Cortex of kidney (tissue), 1 donor: ENCODE measurements at places on chromosomes 7 and 10.

DNA sequence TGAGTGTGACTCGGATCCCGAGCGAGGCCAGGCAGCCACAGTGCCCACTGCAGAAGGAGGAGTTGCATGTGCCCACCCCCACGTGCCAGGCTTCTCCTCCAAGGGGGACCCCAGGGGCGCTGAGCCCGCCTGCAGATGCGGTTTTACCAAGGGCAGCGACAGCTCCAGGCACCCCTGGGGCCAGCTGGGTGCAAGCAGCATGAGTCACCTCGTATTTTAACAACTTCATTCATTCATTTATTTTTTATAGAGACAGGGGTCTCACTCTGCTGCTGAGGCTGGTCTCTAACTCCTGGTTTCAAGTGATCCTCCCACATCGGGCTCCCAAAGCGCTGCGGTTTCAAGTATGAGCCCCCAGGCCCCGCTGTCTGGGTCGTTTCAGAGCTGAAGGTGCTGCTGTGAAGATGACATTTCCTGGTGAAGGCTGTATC is 1.3 kb upstream of the FOXL3 start:
- DNase-seq, result no peak

GRCh38 chr10:79314761-79315601 is 32.3 kb upstream of the PPIF start:
- DNase-seq, result no peak

GRCh38 chr7:71459132-71459531 is 327.2 kb downstream of the GALNT17 start:
- no peak for DNase-seq

DNA sequence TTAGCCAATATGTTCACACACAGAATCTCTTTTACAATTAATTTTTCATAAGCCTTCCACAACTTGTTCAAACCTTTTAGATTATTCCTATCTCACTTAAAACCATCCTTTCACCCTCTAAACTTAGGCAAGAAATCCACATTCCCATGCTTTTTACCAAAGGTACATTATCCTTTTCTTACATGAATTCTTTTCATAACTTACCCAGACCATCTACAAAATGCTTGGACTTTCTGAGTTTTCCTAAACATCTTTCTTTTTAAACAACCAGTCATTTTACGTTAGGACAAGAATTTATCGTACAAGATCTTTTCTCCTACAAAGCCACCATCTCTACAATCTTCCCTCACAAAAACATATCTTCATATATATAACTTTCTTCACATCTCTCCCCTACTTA is 18.8 kb upstream of the GARS1 start:
- no peak for DNase-seq

GRCh38 chr7:149325248-149325647 is 63.3 kb downstream of the ZNF783 start:
- no peak for DNase-seq

GRCh38 chr7:155770241-155770640 is 42.0 kb downstream of the SHH start:
- no peak for DNase-seq

DNA sequence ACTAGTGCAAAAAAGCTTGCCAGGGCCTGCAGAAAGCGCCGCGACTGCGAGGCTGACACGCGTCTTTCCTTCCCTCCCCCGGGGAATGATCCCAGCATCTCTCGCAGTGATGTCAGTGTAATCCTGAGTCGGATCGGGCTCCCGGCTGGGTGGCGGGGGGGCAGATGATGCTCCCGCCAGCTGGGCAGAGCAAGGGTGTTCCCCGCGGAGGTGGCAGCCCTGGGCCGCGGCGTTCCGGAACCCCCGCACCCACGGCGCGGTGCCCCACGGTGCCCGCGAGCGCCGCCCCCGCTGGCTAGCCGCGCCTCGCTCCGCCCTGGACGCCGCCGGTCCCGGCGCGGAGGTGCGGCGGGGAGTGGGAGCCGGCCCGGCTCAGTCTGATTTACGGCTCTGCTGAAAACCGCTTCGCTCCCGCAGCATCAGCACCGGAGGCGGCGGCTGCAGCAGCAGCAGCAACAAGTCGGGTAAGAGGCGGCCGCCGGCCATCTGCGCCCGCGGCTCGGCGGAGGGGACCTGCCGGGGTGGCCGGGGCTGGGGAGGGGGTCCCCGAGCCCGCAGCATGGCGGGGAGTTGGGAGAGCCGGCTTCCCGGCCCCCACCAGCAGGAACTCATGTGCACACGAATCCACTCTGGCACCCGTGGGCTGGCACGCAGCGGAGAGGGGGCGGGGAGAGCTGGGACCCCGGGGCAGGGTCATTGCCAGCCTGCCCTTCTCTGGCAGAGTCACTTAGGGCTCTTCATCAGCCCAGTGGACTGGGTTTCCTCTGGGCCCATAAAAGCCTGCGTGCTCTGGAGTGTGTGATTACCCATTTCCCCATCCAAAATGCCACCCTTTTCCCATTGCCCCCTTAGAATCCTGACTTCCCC is at the start of gene ZNF365:
ZNF365 (plus strand) TSS at position 375 of the 867 bp plus-strand sequence. CDS start 1,825 bp downstream, outside the sequence.
- DNase-seq, result no peak

DNA sequence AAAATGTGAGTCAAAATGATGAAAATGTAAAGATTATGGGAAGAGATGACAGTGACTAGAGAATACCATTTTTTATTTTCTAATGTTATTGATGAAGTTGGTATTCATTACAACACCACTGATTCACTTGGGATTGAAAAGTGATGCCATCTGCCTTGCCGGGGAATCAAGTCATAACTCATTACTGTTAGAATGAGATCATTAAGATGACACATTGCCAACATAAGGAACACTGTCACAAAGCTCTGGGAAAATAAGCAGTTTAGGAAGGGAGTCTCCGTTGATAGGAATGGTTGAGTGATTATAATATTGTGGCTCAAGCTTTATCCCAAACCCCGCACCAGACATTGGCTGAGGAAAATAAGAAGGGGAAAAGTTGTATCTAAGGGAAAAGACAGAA is 121.5 kb upstream of the PLPP4 start:
- DNase-seq, result no peak

- DNase-seq, result no peak
Measured at GRCh38 chr7:47580811-47581331, 1.0 kb downstream of the TNS3 start.

GRCh38 chr10:129035052-129035827 is 431.8 kb upstream of the MGMT start:
- DNase-seq, result no peak

GRCh38 chr10:31708046-31708445 is 220.6 kb downstream of the ARHGAP12 start:
- DNase-seq, result no peak

DNA sequence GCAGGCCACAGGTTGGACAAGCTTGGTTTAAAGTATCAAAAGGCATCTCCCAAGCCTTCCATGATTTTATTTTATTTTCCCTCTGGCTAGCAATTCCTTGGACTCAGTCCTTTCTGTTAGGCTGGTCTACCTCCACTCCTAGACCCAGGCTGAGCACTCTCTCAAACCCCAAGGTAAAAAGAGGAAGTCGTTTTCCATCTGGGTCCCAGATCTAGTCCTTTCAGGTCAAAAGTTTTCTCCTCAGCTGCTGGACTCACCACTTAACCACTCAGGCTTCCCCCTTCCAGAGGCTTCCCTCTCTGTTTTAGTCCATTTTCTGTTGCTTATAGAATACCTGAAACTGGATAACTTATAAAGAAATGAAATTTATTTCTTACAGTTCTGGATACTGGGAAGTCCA is 252.3 kb upstream of the MKLN1 start:
- no peak for DNase-seq

- no peak for DNase-seq
Measured at GRCh38 chr7:44324204-44324480, 1.3 kb downstream of the CAMK2B start.

DNA sequence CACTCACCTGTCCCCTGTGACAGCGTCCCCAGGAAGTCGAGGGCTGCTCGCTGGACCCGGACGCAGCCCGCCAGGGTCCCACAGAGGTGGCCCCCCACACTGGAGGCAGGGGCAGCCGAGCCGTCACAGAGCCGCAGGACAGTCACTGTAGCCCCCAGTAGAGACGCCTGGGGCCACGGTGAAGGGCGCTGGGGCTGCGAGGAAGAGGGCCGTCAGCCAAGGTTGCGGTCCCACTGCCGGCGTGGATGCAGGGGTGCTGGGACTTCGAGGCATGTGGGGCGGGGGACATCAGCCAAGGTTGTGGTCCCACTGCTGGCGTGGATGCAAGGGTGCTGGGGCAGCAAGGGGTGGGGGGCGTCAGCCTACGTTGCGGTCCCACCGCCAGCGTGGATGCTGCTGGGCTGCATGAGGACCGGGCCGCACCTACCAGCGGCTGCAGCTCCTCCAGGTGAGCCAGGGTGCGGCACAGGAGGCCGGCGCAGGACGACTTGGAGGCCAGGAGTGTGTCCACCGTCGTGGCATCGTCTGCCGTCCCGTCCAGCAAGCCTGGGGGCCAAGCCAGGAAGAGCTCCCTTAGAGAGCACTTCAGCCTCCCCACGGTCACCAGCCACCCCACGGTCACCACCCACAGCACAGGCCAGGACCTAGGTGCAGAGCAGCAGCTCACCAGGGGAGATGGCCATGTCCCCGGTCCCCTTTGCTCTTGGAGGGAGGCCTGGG is 13.9 kb downstream of the BRAT1 start:
- DNase-seq, result no peak

- DNase-seq, result no peak
Measured at GRCh38 chr10:120607710-120608703, 151.0 kb downstream of the PLPP4 start.

DNA sequence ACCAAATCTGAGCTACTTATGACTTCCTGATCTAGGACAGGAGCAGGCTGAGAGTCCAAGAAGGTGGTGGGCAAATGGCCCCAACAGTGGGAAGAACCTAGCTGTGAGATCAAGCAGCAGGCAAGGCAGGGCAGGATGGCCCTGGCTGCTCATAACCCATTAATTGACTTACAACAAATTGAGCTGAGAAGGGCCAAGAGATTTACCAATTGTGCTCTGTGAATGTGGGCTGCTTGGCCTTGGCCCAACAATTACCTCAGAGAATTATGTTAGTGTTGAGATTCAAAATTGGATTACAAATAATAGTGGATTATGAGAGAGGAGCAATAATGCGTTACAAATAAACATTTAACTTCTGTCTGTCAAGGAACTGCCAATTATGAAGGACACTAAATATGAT is 956.5 kb downstream of the KCNMA1 start:
- DNase-seq, result no peak

DNA sequence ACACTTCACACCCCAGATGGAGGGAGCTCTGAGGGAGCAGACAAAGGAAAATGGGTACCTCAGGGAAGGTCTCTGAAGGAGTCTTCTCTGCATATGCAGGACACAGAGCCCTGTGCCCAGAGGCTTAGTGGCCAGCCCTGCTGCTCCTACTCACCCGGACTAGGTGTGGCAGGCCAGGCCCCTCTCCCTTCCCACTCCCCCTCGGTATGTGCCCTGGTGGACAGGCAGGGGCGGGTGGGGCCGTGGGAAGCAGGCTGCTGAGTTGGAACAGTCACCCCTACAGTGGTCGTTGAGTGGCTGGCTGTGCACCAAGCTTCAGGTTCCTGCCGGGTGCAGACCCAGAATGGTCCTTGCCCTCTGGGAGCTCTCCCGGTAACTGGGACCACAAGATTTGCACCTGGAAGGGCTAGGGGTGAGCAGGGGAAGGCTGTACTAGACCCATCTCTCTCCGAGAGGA is 68.6 kb downstream of the ZMIZ1 start:
- no peak for DNase-seq

DNA sequence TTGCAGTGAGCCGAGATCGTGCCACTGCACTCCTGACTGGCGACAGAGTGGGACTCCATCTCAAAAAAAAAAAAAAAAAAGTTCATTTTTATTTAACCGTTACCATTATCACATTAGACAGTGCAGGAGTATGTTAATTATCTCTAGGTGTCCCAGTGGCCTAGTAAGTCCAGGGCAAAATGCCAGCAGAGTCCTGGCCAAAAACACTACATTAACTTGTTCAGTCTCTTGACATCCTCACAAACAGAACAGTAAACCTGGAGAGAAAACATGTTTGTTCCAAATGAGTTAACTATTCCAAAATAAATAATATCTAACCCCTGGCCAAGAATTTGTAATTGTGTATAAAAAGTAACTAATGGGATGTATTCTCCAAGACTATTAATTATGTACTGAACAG is 43.2 kb downstream of the PTPRZ1 start:
- no peak for DNase-seq

DNA sequence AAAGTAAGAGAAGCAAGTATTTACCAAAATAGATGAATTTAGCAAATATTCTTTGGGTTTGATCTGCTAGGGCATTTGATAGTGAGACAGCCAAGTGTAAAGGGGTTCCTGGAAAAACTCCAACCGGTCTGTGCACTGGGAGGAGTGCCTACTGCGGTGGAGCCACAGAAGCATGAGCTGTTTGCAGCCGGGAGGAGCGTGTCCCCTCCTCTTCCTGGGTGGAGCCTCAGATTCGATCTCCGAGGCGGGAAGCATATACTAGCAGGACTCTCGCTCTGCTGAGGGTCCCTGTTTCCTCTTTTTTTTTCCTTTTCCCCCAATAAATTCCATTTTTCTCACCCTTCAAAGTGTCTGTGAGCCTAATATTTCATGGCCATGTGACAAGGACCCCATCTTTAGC is 45.1 kb upstream of the MET start:
- no peak for DNase-seq

DNA sequence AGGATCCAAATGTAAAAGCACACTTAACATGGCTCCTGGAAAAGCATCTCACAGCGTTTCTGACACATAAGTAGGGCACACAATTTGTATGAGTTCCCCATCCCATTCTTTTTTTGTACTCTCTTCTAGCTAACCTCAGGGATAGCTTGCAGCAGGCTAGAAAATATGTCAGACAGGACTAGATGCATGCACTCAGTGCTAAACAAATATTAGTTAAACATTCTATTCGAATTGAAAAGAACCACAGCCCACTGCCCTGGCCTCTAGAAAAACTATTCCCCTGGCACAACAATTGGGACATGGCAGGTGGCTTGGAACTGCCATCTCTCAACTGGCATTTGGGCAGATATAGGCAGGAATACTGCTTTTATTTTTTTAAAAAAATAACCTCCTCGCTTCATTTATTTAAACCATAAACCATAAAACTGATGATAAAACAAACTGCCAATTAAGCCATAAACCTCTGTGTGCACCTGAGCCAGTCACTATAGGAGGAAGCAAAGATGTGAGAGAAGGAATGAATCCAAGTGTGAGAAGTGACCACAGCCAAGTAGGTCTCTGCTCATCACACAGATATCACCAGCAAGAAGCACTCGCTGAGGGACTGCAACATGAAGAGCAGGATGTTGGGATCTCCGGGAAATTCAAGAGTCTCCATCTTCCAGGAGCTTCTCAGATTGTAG is 394.1 kb downstream of the NEBL start:
- no peak for DNase-seq

DNA sequence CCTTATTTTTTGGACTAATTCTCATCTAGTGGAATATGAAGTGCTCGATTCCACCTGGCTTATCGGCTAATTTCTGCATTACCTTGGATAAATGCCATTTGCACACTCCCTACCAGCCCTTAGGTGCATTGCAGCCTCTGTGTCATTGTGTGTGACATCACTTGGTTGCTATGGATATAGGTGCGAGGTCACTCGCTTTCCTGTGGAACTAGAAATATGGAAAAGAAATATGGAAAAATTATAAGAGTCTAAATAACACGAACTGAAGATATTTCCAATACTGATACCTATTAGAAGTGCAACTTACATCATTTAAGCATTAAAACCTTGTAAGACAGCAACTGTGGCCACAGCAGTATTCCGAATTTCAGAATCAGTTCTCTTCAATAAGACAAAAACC is 2.0 kb downstream of the YWHAG start:
- DNase-seq, result no peak

- DNase-seq, result no peak
Measured at GRCh38 chr7:23022258-23022769, 8.4 kb upstream of the HYCC1 start.
